ENCODE measurements at places on chromosomes 7 and 10. TPM values are rescaled to one million over a fixed set of nuclear protein-coding genes. Genes with fewer than 3 reads are reported as not detected.

ADK gene
- total RNA-seq = 33.0 TPM

NXPH1 gene
- not detected for total RNA-seq

IL6 gene
- 1.6 TPM for total RNA-seq

AASS gene
- total RNA-seq = 24.2 TPM

PIP gene
- total RNA-seq = 0.47 TPM

ELFN1 gene
- total RNA-seq = 3.8 TPM

CALML3 gene
- not detected for total RNA-seq

CYP26C1 gene
- 0.35 TPM for total RNA-seq

CTNNA3 gene
- total RNA-seq = 0.72 TPM

GPR22 gene
- total RNA-seq = not detected

PAX4 gene
- not detected for total RNA-seq

GRM8 gene
- 3.2 TPM for total RNA-seq

PTF1A gene
- total RNA-seq = not detected

DNA sequence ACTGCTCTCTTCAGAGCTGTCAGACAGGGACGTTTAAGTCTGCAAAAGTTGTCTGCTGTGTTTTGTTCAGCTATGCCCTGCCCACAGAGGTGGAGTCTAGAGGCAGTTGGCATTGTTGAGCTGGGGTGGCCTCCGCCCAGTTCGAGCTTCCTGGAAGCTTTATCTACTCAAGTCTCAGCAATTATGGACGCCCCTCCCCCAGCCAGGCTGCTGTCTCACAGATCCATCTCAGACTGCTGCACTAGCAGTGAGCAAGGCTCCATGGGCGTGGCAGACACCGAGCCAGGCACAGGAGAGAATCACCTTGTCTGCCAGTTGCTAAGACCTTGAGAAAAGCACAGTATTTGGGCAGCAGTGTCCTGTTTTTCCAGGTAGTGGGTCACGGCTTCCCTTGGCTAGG, 98.1 kb downstream of the SDHAF3 start:
- DNase-seq = no peak

GRCh38 chr7:75913437-75913836, 1.5 kb upstream of the POR start:
- DNase-seq = no peak

DNA sequence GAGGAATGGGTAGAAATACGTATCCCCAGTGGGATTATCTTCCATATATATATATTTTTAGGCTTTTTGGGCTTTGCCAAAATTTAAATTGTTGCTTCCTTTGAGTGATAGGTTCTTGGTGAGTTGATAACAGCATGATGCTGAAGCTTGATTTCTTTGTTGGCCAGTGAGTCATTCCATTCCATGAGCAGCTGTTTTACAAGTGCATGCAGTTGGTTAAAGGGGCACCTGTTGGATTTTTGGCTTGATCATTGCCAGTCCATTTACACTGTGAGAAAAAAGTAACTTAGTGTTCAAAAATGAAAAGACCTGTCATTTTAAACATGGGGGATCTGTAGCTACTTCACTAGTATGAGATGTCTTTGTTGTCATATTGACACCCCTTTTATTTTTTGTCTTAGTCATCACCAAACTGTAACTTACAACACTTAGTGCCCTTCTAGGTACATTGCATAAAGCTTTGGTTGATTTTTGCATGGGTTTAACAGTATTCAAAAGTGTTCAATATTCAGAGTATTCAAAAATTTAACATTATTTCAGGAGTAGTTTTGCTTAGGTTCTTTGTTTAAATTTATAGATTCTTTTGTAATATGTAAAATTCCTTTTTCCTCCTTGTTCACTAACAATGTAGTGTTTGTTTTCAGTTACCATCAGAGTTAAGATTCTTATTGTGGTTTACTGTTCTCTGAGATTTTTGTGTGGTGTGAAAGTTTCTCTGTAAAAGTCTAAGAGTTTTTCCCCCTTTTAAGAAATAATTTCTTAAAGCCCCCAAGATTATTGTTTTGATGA, 8.8 kb downstream of the AKAP9 start:
- no peak for DNase-seq

DNA sequence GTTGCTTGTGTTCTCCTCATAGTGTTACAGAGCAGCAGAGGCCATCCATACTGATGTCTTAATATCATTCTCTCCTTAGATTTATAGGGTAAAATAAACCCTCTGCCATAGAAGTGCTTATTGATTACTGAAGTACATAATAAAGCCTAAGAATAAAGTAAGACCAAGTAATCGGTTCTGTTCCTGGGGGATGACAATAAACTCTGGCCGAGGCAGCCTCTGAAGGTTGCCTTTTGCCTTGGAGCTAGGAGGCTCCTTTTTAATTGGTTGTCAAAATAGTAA, 711.6 kb upstream of the GALNT17 start:
- no peak for DNase-seq

- DNase-seq = no peak
These were observed 124.7 kb upstream of the CTBP2 start for GRCh38 chr10:125284875-125285597.

- DNase-seq = no peak
These were observed 139.2 kb upstream of the RET start for GRCh38 chr10:42937649-42938180.

DNA sequence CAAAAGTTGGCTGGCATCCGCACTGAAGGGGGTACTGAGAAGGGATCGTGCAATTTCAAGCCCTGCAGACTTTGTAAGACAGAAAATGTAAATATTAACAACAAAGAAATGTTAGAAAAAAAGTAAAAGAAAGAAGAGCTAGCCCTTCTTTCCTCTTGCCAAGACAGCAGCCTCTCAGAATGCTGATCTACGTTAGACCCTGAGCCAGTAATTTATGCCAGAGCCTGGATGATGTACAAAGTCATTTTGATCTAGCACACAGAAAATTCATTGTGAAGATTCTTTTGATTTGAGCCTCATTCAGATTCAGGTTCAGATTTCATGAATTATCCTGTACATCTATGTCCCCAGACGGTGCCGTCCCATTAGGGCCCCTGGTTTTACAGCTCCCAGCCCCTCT, 105.2 kb downstream of the PRKCQ start:
- DNase-seq = no peak

DNA sequence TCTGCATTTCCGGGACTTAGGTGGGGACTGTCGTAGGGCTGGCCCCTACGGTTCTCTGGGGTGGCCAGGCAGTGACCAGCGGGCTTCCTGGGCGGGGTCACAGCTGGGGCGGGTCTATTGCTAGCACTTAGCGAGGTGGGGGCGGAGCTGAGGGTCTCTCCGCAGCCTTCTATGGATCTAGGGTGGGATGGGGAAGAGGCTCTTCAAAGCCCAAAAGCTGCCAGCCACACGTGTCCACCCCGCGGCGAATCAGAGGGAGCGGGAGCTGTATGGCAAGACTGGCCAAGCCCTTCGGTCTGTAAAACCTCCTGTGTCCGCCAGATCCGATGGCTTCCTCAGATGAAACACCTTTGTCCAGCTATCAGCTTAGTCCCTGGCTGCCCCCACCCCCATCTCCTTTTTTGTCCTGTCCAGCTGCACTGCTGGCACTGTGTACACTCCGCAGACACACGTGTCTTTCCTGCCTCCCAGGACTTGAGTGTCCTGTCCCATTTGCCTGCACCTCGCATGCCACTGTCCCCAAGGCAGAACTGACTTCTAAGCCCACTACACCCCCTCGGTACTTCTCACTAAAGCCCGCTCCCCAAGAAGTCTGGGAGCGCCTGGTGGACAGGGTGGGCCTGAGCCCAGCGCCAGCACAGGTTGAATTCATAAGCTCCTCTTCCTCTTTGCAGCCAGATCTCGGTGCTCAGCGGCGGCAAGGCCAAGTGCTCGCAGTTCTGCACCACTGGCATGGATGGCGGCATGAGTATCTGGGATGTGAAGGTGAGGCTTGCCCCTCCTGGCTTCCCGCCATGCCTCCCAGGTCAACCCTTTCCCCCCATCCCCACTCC, 14.8 kb downstream of the PDAP1 start:
- peak; percentile 88 for DNase-seq

DNA sequence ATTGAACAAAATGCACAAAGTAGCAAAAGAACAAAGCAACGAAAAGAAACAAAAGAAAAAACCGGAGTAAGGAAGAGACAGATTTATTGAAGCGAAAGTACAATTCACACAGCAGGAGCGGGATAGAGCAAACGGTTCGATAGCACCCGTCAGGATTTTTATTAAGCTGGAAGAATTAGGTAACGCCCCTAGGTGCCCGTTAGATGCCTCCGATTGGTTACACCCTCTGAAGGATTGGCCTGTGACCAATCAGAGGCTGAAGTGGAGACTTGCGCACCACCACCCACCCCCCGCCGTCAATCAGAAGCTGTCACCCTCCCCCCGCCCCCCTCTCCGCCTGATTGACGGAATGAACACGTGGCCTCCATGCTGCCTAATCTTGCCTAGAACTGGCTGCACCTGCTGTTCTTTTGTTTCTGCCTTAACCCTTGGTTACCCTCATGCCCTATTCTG, 16.8 kb downstream of the OCM2 start:
- DNase-seq = no peak

- no peak for DNase-seq
These were observed 60.1 kb upstream of the CAPZA2 start for GRCh38 chr7:116802144-116802745.

GRCh38 chr7:64628721-64629120, 37.2 kb upstream of the ZNF107 start:
- no peak for DNase-seq

GRCh38 chr7:50858528-50859245, 76.0 kb upstream of the GRB10 start:
- DNase-seq = no peak

DNA sequence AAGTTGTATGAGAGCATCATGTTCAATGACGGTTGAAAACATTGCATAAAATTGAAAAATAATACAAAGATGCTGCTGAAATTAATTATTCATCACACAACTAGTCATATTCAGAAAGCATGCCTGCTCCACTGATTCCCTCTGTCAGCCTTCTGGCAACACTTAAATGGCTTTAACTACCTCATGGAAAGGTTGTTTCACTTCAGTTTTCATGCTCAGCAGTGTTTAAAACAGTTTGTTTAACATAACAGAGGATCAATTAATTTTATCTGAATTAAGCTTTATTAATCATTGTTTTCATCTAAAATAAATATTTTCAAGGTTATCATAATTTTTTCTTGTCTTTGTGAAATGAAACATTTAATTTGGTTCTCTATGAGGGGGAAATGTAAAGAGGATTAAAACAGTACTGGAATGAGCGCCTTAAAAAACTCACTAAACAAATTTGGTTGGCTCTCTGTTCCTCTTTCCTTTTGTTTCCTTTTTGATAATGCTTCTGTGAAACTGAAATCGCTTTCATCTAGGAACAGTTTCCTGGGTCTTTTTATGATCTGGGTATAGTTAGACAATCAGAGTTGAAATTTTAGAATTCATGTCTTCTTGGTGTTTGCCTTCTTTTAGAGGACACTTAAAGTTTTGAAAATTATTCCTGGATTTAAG, 427.4 kb downstream of the SH2D4B start:
- DNase-seq = no peak

- DNase-seq = no peak
These were observed 91.3 kb upstream of the TMEM229A start for GRCh38 chr7:124124201-124124600.

- no peak for DNase-seq
These were observed 61.1 kb upstream of the ZMIZ1 start for GRCh38 chr10:79007421-79008319.

GRCh38 chr10:69915215-69915560, 113.5 kb downstream of the COL13A1 start:
- DNase-seq = no peak

DNA sequence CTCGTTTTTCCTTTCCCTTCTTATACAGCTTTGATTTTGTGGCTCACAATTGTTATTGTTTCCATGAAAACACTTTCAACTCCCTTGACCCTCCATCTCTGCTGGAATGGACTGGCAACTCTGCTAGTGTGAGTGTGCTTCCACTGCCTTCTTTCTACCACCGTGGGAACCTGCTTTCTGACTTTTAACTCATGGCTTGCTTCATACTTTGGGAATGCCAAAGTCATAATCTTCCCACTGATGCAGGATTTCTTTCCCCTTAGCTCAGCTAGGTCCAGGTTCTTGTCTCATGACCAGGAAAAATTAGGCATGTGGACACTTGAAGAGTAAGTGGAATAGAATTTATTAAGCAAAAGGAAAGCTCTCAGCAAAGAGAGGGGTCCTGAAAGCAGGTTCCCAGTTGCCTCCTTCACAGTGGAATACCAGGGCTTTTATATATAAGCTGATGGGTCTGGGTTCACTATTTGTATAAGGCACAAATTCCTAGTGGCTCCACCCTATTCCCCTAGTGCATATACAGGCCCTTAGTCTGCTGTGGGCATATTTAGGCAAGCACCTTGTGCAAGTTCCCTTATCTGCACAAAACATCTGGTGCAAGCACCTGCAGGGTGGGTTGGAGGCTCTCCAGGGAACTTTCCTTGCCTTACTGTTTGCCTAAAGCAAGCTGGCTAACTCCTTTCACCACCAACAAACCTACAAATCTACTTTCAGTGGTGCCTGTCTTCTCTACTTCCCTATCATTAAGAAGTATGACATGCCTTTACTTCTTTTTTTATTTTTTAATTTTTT, 119.5 kb downstream of the CFAP58 start:
- DNase-seq = no peak

- peak; percentile 40 for DNase-seq
These were observed 34.0 kb downstream of the TMEM120A start for GRCh38 chr7:75960372-75960771.

GRCh38 chr7:45625067-45625466, 50.9 kb downstream of the ADCY1 start:
- DNase-seq = no peak

GRCh38 chr7:135741905-135742304, 6.7 kb downstream of the FAM180A start:
- DNase-seq = no peak

GRCh38 chr10:61895898-61896600, 5.5 kb upstream of the ARID5B start:
- no peak for DNase-seq

GRCh38 chr7:7772397-7772821, 54.0 kb upstream of the RPA3 start:
- peak; percentile 58 for DNase-seq

DNA sequence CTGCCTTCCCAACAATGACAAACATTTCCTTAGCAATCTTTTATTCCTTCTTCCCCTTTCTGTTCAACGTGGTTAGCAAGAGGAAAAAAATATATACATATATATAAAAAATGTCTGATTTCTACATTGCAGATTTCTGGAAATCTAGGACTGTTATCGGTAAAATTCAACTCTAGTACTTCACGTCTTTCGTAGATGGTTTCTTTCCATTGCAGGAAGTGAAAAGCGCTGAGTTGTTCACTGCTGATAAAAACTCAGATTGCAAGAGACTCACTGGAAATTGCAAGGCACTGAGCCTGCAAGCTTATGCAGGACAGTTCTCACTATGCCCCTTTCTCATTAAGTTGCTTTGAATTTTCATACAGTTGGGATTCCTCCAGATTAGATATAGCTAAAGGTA, 23.9 kb downstream of the KIN start:
- DNase-seq = no peak
